ENCODE measurements at places on chromosomes 3 and 15.

GRCh38 chr15:95556866-95557225 lies 773.7 kb upstream of the NR2F2 start:
- DNase-seq: no peak

- DNase-seq: no peak
Observed at GRCh38 chr3:127387119-127387518, 99.3 kb upstream of the PRR20G start.

GRCh38 chr15:40941528-40942336 lies 11.5 kb upstream of the CHAC1 start:
- DNase-seq: no peak

DNA sequence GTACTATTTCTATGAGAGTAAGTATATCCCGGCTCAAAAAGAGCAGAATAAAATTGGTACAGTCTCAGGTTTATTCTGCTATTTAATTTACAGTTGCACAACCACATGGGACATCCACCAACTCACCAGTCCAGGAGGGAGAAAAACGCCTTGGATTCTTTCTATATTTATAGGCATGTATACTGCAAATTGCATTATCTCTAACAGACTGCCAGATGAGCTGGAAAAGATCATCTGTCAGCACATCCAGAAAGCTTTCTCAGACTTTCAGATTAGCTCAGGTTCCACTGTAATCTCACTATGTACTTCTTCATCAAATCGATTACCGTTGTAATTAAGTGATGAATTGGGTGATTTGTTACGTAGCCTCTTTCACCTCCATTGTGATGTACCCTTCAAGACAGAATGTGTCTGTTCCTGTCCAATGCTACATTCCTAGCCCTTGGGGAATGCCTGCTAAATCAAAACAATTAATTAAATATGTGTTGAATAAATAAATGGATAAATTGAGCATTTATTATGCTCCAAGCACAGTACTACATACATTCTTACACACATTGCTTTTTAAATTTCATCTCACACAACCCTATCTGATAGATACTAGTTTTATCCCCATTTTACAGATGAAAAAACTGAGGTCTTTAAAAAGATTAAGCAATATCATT lies 38.1 kb upstream of the TMC3 start:
- DNase-seq: no peak

DNA sequence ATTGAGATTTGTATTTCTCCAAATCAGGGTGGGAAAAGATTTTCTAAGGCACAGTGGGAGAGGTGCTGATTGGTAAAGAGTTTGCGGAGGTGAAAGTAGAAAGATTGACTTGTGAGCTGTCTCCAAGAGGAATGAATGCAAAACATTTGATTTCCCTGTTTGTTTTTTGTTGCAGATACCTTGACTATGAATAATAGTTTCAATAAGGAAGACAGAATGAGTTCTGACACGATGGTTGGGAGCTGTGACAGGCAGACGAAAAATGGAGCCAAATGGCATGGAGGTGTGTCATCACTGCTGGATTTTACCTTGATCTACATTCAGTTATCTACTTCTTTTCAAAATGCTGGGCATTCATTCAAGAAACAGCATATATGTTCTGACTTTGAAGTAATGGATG lies 145.1 kb downstream of the NFKBIZ start:
- DNase-seq: no peak

- DNase-seq: peak; percentile 78
Observed at GRCh38 chr3:187714404-187714979, 12.1 kb upstream of the RTP2 start.

GRCh38 chr3:195087328-195087727 lies 183.6 kb downstream of the XXYLT1 start:
- DNase-seq: no peak

GRCh38 chr15:69369631-69370030 lies 44.5 kb upstream of the KIF23 start:
- no peak for DNase-seq

DNA sequence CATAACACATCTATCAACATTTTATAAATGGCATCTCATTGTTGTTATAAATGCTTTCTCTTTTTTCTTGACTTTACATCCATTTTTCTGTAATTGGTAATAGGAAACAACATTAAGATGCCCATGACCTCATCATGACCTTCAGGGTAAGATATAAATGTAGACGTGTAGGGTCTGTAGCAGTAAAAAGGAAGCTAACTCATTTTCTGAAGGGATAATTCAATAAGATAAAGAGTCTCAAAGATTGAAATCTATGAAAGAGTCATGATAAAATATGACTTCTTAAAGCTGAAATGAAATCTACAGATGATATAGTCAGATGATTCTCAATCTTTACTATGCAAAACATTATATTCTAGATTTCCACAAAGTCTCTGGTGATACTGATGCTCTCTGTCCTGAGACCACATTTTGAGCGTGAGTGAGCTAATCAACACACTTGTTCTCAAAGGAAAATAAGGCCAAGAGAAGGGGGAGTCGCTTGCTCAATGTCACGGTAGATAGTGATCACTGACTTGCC lies 38.5 kb downstream of the TPRG1 start:
- no peak for DNase-seq

- no peak for DNase-seq
Observed at GRCh38 chr3:42516443-42516842, 14.0 kb downstream of the VIPR1 start.

GRCh38 chr3:86830566-86830965 lies 160.4 kb downstream of the VGLL3 start:
- no peak for DNase-seq

DNA sequence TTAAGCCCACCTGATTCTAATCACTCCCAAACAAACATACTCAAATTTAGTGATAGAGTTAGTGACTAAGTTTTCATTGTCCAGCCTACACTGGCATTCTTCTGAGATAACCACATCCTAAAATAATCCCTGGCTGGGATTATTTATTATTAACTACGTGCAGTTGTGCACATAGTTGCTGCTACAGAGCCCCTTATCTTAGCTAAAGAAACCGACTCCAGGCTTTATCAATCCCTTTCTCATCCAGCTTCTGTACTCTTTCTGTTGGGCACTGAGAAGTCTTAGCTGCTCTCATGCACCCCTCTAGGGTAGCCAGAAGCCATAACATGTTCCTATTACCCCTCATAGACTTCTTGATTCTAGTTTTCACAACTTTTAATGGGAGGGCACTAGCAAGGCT lies 208.7 kb downstream of the MBNL1 start:
- no peak for DNase-seq

- DNase-seq: no peak
Observed at GRCh38 chr3:57545636-57546268, 1.6 kb upstream of the DNAH12 start.

GRCh38 chr3:197791892-197792647 lies 1.0 kb downstream of the LRCH3 start:
- DNase-seq: no peak

- no peak for DNase-seq
Observed at GRCh38 chr3:12393894-12394293, 90.4 kb upstream of the TSEN2 start.

GRCh38 chr3:70233112-70233511 lies 79.3 kb downstream of the MDFIC2 start:
- DNase-seq: no peak

DNA sequence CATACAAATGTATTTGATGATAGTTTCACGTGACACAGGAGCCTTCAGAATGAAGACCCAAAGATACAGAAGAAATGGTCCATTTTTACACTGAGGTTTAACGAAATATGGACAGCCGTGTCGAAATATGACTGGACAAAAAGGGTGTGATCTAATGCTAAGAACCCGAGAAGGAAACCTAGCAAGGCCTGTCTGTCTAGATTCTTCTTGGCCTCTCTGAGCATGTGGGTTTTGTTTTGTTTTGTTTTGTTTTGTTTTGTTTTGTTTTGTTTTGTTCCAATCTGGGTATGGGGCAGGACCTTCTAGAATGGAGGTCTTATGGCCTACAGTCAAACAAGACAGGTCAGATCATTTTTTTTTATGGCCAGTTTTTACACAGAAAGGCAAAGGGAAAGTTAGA lies 242.7 kb upstream of the STT3B start:
- DNase-seq: no peak

- DNase-seq: no peak
Observed at GRCh38 chr3:166405896-166406295, 568.7 kb upstream of the BCHE start.

DNA sequence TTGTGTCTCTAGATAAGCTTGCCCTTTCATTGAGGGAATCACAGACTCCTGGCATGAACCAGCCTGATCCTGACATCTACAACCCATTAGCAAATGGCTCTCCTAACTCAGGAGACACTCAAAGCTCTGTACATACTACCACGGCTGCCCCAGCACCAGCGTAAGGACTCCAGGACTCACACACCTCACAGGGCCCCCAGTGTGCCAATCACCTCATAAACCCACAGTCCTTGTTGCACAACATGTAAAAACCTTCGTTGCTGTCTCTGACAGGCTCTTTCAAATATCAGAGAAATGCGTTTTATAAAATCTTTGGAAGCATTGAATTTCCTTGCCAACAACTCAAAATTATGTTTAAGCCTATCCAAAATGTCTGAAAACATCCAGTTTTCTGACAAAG lies 7.3 kb downstream of the FYCO1 start:
- no peak for DNase-seq

GRCh38 chr3:189096092-189096491 lies 75.7 kb upstream of the TPRG1 start:
- no peak for DNase-seq

DNA sequence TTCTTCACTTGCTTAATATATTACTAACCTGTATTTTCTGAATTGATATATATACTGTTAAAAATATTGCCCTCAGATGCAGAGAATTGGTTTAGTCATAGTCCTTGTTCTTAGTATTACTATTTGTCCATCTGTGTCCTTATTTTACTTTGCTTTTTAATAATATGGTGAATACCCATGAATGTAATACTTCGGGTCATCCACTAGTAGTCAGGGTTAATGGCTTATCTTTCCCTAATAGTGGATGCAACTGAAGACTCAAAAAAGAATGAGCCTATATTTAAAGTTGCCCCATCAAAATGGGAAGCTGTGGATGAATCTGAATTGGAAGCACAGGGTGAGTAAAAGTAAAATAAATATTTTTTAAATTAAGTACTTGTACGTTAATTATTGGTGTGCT lies 36.5 kb downstream of the U2SURP start:
- DNase-seq: no peak

- DNase-seq: no peak
Observed at GRCh38 chr3:178545337-178545736, 9.1 kb downstream of the KCNMB2 start.

DNA sequence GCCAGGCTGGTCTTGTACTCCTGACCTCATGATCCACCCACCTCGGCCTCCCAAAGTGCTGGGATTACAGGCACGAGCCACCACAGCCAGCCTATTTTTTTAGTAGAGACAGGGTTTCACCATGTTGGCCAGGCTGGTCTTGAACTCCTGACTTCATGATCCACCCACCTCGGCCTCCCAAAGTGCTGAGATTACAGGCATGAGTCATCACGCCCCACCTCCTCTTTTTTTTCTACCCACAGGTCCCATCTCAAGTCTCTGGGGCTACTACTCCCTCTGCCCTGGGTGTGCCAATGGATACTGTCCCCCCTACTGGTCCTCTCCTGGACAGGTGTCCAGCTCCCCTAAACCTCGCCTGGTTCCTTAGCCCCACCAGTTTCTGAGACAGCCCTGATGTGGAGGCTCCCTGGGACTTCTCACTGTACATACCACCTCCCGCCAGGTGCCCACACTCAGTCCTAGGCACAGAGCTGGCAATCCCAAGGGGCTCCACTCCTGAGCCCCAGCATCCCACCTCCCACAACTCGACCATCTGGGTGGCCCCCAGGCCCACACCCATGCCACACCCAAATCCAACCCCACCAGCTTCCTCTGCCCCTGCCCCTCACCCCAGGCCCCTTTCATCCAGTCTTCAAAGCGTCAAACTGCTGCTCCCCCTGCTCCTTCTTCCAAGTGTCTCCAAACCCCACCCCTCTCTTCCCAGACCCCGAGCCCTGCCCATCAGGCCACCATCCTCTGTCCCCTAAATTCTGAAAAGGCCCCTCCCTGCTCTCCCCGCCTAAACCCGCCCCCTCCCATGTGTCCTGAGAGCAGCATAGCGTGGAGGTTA lies 13.1 kb upstream of the CYP11A1 start:
- no peak for DNase-seq

DNA sequence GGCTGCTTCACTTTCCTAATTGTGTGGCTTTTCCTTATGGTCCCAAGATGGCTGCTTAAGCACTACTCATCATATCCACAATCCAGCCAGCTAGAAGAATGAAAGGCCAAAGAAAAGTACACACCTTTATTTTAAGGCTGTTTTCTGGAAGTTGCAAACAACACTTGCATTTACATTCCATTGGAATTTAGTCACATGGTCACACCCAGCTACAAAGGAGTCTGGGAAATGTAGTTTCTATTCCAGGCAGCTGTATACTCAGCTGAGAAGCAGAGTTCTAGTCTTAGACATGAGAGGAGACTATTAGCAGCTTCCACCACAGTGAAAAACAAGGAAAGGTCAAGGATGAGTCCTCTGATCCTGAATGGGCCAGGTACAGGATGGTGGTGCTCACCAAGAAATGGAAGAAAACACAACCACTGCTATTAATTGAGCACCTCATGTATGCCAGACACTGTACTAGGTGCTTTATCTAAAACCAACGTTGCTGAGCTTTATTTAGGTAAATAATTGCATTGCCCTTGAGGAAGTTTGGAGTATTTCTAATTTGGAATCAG lies 28.0 kb upstream of the ATG7 start:
- no peak for DNase-seq

DNA sequence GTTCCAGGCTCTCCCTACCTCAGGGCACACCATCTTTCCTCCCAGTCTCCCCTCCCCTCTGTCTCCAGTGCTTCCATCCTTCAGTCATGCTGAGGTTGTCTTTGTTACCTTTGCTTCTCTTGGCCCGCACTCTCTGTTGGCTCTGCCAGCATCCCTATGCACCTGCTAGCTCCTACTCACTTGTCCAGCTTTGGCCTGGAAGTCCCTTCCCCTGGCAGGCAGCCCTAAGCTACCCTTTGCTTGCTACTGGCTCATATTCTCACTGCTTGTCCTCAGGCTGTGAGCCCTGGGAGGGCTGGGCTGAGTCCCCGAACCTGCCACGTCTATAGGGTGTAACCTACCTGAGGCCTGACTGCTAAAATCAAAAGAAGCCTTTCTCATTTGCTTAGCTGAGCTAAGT lies 122.7 kb downstream of the PGPEP1L start:
- no peak for DNase-seq

- DNase-seq: no peak
Observed at GRCh38 chr15:54707805-54708752, 488.7 kb downstream of the RSL24D1 start.

- no peak for DNase-seq
Observed at GRCh38 chr15:61216519-61216918, 12.6 kb downstream of the RORA start.
